ENCODE measurements at places on chromosomes 1 and 21.
A peak's percentile ranks its signal among the peaks of the same experiment; 100 is the strongest.

DNA sequence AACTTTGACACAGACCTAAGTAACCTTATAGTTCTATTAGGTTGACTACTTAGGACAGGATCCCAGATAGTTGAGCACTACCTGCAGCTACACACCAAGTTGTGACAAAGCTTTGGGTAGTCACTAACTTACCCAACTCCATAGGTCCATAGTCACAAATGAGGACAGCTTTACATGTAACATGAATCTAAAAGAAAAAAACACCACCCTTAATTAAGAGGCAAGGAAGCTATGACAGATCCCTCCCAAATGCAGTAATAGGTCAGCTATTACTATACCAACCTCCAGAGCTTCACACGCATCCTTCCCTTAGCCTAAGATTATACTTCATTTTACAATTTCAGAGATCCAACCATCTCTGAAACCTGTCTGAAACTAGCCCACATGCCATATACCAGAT is 12.7 kb upstream of the RAB42 start:
- no peak for DNase-seq

DNA sequence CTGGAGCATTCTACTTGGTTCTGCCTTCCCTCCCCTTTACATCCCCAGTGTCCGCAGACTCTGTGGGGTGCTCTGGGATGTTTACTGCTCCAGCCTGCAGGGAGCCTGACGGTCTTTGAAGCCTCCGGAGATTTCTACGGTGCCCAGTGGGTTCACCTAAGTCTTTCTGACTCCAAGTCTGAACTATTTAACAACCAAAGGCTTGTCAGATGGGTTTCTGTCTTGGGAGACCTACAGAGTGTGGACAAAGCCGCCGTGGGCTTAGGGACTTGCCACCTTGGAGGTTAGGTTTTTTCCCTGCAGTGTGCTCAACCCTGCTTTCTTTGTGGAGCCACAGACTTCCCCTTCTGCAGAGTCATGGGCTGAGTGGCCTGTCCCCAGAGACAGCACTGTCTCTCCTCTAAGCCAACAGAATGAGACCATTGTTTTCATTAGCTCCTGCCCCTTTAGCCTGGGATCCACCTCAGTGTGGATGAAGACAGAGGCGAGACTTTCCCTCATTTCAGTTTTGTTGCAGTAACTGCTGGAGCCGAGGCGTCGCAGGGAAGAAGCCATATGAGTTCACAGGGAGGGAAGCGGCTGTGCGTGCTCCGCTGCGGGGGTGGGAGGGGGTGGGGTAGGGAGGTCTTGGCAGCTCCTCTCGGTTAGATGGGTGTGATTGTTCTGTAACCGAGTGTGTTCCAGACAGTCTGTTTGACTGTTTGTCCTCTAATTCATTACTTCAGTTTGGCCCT is 120.7 kb downstream of the CNIH3 start:
- DNase-seq = peak; percentile 53

- DNase-seq = peak; percentile 67
These were observed 18.2 kb upstream of the MSTO1 start for GRCh38 chr1:155591770-155592169.

DNA sequence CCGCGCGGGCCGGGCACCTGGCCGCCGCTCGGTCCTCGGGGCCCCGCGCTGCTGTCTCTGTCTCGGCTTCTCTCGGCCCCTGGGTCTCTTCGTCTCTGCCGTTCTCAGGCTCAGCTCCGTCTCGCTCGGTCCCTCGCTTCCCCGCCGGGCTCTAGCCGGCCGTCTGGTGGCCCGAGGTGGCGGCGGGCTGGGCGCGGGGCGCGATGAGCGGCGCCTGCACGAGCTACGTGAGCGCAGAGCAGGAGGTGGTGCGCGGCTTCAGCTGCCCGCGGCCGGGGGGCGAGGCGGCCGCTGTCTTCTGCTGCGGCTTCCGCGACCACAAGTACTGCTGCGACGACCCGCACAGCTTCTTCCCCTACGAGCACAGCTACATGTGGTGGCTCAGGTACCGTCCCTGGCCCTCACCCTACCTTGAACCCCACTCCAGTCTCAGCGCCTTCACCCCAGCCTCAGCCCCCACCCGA is 355 bp downstream of the SHISAL2A start:
- no peak for DNase-seq

GRCh38 chr1:161191971-161192370 is 6.9 kb downstream of the ADAMTS4 start:
- no peak for DNase-seq

DNA sequence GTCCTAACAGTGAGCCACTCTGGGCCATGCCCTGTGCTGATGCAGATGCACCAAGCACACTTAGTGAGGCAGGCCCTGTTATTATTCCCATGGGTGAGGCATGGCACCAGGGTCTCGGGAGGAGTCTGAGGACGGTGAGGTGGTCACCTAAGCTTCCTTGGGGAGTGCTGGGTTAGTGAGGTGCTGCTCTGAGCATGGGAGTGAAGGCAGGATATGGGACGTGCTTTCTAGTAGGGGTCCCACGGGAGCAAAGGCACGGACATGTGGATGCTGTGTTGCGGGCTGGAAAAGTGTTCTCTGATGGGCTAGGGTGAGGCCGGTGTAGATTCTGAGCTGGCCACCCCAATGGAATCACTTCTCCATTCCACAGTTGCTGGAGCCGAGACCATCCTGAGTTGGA is 77.5 kb upstream of the CSF3R start:
- DNase-seq = no peak

GRCh38 chr21:31198575-31198974 is 145.5 kb downstream of the TIAM1 start:
- DNase-seq = peak; percentile 61

Measured in LHCN-M2 (cell line).